ENCODE measurements at places on chromosomes 4 and X.

GRCh38 chrX:38847206-38847902 lies 46.1 kb downstream of the MID1IP1 start:
- no peak for DNase-seq

DNA sequence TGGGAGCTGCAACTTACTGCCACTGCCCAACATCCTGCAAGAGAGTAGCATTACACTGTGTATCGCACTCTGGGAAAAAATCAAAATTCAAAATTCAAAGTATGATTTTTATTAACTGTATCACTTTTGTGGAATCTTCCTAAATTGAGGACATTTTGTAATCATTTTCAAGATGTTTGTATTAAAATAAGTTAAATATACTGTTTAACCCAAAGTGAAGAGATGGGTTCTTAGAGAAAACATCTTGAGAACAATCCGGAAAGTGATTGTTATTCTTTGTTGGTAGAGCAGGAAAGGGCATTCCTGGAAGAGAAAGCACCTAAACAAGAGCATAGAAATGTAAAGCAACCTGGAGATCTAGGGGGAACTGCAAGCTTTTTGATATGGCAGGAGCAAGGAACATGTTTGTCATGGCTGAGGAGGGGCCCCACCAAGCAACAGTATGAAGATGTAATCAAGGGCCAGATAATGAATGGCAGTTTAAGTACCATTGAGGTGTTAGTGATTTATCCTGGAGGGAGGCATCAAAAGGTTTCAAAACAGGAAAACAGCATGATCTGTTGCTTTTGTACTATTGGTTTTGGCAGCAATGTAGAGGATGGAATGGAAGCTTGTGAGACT lies 14.1 kb upstream of the SEC24D start:
- DNase-seq = no peak

DNA sequence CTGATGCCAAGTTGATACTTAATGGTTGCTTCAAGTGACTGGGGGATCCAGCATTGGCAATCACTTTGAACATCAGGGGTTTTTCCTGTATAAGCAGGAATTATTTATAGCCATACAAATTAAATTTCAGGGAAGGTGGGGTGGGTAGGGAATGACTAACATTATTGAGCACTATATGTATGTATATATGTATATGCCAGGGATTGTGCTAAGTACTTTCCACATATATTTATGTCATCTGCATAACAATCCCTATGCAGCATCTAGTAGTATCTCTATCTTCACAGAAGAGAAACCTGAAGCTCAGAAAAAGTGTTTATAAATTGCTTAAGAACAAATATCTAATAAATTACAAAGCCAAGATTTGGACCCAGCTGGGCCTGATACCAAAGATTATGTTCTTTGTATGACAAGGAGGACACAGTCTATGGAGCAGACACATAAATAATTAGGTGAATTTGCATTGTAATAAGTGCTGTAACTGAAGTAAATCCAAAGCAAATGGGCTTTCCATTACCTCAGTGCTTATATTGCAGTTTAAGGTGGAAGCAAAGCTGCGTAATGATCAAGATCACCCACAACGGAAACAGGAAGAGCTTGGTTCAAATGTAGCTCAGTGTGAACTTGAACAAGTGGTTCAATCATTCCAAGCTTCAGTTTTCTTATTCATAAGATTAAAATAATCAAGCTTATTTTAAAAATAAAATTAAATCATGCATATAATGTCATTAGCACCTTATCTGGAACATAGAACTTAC lies 18.9 kb upstream of the RASGEF1B start:
- DNase-seq = no peak

GRCh38 chrX:79368441-79368840 lies 1.3 kb upstream of the ITM2A start:
- DNase-seq = no peak

DNA sequence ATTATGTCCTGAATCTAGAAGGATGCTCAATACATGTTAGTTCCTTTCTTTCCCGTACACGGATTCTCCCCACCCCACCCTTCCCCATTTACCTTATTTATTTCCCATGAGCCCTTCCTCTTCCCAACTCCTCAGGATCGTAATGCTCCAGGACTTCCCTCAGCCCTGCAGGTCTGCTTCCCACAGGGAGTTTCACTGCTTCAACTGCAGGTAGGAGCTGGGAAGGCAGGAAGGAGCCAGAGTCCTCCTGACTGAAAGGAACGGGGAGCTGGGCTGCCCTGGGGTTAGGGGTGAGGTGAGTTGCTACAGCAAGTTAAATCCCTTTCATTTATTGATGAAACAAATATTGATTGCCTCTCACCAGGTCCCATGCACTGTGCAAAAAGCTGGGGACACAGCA lies 33.2 kb downstream of the SAT1 start:
- no peak for DNase-seq

GRCh38 chr4:122458625-122459024 lies 2.1 kb upstream of the IL2 start:
- DNase-seq = peak; percentile 74

DNA sequence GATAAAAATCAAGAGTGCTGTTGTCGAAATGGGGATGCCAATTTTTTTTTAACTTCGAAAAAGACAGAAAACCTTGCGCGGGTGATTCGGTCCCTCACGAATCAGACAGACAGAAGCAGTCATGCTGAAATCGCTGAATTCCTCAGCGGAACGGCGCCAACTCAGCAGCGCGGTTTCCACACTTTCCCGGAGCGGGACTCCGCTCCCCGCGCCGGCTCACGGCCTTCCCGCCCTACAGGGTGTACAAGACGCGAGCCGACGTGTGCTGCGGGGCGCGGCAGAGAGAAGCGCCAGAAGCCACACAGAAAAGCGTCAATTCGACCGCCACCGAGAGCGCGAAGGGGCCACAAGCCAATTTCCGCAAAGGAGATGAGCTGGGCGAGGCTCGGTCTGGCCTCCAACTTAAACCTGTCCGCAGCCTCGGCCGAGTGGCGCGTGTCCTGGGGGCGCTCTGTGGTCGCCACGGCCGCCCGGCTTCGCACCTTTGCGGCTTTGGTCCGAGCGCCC lies 1.3 kb downstream of the NEXMIF start:
- no peak for DNase-seq

GRCh38 chrX:23478056-23478455 lies 143.4 kb downstream of the PTCHD1 start:
- no peak for DNase-seq

- DNase-seq = no peak
These were observed 204.5 kb downstream of the SLC7A11 start for GRCh38 chr4:138037696-138038095.

DNA sequence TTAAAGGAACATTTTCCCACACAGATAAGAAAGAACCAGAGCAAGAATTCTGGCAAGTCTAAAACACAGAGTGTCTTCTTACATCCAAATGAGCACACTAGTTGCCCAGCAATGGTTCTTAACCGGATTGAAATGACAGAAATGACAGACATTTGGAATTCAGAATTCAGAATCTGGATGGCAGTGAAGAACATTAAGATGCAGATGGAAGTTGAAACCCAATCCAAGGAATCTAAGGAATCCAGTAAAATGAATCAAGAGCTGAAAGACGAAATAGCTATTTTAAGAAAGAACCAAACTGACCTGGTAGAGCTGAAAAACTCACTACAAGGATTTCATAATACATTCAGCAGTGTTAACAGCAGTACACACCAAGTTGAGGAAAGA lies 21.5 kb downstream of the ANAPC10 start:
- DNase-seq = no peak

DNA sequence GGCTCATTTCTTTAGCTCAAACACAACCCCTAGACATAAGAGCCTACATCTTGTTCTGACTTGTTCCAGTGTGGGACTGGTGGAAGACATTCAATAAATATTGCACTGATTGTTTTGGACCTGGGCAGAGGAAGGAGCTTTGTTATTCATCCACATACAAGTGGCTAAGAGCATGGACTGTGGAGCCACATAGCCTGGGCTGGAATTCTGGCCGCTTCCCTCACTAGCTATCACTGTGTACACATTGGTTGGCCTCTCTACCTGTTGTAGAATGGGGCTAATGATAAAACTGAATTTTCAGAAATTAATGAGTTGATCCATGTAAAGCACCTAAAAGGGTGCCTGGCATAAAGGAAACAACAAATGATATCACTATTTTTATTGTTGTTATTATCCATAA lies 80.0 kb downstream of the ZNF674 start:
- DNase-seq = no peak

GRCh38 chrX:138886769-138887168 lies 175.3 kb upstream of the FGF13 start:
- DNase-seq = no peak

DNA sequence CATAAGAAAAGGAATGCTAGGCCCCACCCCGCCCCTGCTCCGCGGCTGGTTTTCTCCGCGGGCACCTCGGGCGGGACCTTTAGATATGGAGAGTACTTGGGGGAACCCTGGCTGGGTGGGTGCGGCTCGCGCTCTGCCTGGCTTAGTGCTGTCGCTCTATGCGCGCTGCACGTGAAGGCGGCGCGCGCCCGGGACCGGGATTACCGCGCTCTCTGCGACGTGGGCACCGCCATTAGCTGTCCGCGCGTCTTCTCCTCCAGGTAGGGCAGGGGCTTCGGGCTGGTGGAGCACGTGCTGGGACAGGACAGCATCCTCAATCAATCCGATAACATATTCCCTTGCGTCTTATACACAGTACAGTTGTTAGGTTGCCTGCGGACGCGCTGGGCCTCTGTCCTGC lies 56.0 kb downstream of the MAGEB10 start:
- DNase-seq = no peak

GRCh38 chr4:140152751-140153418 lies 1.1 kb downstream of the MAML3 start:
- DNase-seq = peak; percentile 54

DNA sequence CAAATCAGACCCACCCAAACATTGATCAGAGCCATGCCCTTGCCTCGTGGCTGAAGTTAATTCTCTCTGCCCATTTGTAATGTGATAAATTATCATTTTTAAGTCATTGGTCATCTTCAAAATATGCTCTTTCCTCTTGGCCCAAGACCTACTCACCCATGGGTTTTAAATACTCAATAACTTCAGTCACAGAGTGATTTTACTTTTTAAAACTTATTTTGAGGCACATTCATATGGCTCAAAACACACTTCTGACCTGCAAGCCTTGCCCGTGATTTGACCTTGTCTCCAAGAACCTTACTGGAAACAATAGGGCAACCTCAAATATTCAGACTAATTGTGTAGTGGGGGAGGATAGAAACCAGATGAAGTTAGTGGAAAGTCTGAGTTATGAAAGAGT lies 176.2 kb upstream of the LNX1 start:
- no peak for DNase-seq

Data from activated CD8-positive, alpha-beta memory T cell treated with anti-CD3 and anti-CD28 coated beads, Interleukin-2, amount 10 ng/mL, durations not matched to agents 7 days and 5 days (primary cell).